ENCODE measurements at places on chromosomes 11 and 22.
A peak's percentile ranks its signal among the peaks of the same experiment; 100 is the strongest.

DNA sequence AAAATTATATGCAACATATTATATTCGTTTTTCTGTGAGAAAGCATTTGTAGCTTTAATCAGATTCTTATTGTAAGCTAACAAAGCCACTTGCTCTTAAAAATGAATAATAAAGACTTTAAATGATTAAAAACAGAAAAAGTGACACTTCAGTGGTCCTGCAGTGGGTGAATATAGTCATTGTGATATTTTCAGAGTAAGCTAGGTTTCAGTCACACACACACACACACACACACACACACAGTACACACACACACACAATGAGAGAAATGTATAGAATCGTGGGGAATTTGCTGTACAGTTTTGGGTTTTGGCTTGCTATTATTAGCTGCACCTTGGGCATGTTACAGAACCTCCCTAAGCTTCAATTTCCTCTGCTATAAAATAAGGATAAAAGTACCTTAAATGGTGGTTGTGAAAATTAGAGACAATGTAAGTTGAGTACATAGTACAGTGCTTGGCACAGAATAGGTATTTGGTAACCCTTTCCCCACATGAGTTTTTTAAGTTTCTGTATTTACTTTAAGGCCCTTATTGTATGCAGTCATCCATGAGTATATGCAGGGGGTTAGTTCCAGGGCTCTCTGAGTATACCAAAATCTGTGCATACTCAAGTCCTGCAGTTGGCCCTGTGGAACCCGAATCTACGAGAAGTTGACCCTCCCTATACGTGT lies 39.8 kb downstream of the CSTPP1 start:
- no peak for DNase-seq

- DNase-seq = no peak
Observed at GRCh38 chr11:95750101-95750500, 39.5 kb downstream of the FAM76B start.

- DNase-seq = no peak
Observed at GRCh38 chr11:110337570-110338193, 41.3 kb upstream of the RDX start.

- no peak for DNase-seq
Observed at GRCh38 chr11:112877581-112877980, 83.6 kb upstream of the NCAM1 start.

- no peak for DNase-seq
Observed at GRCh38 chr11:126874276-126874675, 126.3 kb downstream of the KIRREL3 start.

- no peak for DNase-seq
Observed at GRCh38 chr11:88313441-88313840, 24.1 kb downstream of the CTSC start.

- no peak for DNase-seq
Observed at GRCh38 chr11:69862797-69863543, 43.8 kb upstream of the FGF3 start.

DNA sequence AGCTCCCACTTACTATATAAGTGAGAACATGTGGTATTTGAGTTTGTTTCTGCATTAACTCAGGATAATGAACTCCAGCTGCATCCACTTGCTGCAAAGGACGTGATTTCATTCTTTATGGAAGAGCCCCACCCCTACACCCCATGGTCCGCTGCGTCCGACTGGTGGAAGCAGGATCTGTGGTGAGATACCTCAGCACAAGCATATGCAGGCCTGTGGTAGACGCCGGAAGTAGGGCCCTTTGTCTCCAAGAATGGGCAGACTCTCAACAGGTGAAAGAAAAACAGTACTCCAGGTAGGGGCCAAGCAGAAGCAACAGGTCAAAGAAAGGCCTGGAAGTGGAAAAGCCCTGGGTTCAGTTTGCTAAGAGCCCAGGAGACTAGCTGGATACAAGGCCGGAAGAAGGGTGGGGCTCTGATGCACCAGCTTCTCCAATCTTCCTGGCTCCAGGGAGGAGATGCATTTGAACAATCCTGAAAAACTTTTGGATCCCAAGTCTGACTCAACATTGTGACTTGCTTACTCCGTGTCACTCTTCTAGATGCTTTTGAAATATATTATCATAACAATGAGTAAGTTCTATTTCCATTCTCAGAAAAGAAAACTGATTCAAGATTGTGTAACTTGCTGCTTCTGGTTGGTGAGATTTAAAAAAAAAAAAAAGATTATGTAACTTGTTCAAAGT lies 30.4 kb downstream of the NEAT1 start:
- DNase-seq = peak; percentile 68

DNA sequence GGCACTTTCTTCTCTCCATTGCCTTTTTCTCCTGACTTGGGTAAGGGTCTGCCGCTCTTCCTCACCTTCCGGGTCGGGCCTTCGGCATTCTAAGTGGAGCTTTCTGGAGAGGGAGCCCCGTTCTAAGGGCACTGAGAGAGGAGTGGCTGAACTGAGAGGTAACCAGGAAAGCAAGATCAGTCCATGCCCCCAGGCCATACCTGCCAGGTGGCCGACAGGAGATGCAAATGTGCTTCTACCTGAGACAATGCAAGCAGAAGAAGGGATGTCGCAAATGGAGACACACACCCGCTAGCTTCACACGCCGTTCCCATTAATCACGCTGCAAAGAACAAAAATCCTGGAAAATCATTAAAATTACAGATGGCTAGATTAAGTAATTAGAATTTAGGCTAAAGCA lies 156.4 kb upstream of the TBCEL start:
- no peak for DNase-seq

- DNase-seq = no peak
Observed at GRCh38 chr11:91776655-91777054, 448.0 kb upstream of the FAT3 start.

- DNase-seq = no peak
Observed at GRCh38 chr11:68457898-68458249, 2.7 kb upstream of the PPP6R3 start.

DNA sequence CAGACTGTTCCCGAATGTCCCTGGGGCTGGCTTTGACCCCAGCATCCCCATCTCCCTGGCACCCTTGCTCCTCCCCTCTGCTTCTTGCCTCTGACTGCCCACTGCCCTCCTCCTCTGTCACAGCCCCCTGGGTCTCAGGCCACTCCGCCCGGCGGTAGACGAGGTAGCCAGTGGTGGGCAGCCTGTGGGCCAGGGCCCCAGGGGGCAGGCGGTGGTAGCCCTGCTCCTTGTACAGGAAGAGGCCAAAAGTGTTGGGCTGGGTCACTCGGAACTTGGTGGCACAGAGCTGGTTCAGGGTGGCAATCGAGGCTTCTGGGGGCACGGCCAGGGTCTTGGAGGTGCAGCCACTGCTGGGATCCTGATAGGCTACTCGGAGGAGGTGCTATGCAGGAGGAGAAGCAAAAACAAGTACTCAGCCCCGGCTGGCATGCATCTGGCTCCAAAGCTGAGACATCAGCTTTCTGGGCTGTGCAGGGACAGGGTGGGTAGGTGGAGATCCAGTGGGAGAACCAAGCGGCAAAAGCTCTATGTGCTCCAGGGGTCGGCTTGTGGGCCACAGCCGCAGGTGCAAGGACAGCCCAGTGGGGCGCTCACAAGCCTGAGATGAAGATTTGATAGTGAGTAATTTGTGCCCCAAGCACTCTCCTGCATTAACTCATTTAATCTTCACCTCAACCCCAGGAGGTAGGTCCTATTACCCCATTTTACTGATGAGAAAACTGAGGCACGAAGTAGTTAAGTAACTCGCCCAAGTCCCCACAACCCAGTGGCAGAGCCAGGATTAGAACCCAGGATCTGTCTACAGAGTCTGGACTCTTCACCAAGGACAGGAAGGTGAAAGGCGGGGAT lies 3.6 kb downstream of the RIN1 start:
- peak; percentile 31 for DNase-seq

- DNase-seq = no peak
Observed at GRCh38 chr22:46171940-46172339, 21.6 kb downstream of the PPARA start.

Data from right forelimb (tissue), 1 donor.